ENCODE measurements at places on chromosomes 1 and 21.

GRCh38 chr1:166258017-166258416 is 91.2 kb upstream of the FAM78B start:
- no peak for DNase-seq

- no peak for DNase-seq
Observed at GRCh38 chr1:99326215-99326949, 62.1 kb downstream of the PLPPR4 start.

GRCh38 chr1:113868387-113869083 is 3.0 kb downstream of the PTPN22 start:
- no peak for DNase-seq

GRCh38 chr1:200971428-200971903 is 52.0 kb downstream of the KIF21B start:
- DNase-seq = peak; percentile 3

GRCh38 chr1:50412813-50413476 is 10.3 kb downstream of the DMRTA2 start:
- no peak for DNase-seq

- no peak for DNase-seq
Observed at GRCh38 chr1:213623862-213624261, 363.9 kb upstream of the PROX1 start.

- no peak for DNase-seq
Observed at GRCh38 chr21:40547906-40548513, 298.9 kb downstream of the DSCAM start.

All from CD4-positive, alpha-beta T cell treated with Interleukin-17A for 4 hours (primary cell).